CD4-positive, alpha-beta T cell treated with Interleukin-4 for 1 hour (primary cell): ENCODE measurements at places on chromosomes 4 and X.
A peak's percentile ranks its signal among the peaks of the same experiment; 100 is the strongest.

DNA sequence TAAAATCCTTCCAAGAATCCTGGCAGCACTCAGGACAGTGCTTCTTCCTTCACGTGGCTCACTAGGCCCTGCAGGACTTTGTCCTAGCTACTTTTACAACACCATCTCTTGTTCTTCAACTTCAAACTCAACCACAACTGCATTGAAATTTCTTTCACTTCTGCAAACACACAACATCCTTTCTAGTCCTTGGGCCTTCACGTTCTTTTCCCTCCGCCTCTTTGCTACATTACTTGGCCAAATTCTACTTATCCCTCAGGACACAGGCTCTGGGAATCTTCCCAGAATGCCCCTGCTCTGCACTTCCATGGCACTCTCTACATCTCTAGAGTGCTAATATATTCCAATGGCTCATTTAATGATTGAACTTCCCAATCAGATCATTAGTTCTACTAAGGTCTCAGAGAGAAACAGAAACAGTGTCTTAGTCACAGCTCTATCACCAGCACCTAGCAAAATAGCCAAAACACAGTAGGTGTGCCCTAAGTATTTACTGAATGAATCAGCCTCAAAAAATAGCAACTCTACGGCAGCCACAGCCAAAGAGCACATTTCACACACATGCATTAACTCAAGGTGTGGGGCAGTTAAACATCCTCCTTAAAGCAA is 73.3 kb downstream of the MANBA start:
- DNase-seq = no peak

DNA sequence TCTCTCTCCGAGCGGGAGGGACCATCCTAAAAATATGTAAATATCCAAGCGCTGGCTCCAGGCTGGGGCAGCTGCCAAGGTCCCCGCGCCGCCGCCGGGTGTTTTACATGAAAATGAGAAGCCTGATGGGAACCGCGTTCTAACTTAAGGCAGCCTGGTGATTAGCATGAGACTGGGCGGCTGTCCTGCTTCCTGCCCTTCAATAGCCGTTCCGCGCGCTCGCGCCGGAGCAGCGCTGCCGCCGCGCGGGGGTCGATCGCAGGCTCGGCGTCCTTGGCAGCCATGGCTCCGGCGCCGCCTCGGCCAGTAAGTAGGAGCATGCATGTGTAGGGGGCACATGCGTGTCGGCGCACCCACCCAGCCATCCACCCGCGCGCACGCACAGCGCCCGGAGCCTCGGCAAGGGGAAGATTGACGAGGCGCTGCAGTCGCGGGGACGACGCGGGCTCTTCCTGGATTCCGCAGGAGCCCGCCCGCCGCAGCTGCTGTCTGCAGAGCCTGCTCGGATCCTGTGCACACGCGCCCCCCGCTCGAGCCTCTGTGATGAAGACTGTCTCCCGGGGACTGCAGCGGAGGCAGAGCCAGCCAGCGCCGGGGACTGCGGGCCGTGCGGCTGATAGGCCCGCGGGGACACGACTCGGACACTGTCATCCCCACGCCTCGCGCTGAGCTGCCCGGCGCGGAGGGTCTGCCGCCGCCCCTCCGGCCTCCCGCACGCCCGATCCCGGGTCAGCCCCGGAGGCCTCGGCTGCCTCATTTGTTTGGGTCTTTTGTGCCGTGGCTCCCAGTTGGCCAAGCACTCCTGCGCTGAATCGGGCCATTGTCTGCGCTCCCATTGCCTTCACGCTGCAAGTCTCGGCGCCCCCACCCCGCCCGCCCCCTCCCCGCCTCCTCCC is 734 bp downstream of the STOX2 start:
- no peak for DNase-seq

- DNase-seq = no peak
Observed at GRCh38 chr4:36115312-36115711, 129.0 kb downstream of the ARAP2 start.

GRCh38 chrX:20224814-20225487 is 41.8 kb downstream of the RPS6KA3 start:
- DNase-seq = no peak

GRCh38 chr4:5037553-5038551 is 13.4 kb upstream of the STK32B start:
- DNase-seq = peak; percentile 35

GRCh38 chr4:110970642-110971041 is 347.8 kb upstream of the PITX2 start:
- DNase-seq = no peak

GRCh38 chrX:103405009-103405333 is 28.6 kb downstream of the BEX3 start:
- DNase-seq = no peak

DNA sequence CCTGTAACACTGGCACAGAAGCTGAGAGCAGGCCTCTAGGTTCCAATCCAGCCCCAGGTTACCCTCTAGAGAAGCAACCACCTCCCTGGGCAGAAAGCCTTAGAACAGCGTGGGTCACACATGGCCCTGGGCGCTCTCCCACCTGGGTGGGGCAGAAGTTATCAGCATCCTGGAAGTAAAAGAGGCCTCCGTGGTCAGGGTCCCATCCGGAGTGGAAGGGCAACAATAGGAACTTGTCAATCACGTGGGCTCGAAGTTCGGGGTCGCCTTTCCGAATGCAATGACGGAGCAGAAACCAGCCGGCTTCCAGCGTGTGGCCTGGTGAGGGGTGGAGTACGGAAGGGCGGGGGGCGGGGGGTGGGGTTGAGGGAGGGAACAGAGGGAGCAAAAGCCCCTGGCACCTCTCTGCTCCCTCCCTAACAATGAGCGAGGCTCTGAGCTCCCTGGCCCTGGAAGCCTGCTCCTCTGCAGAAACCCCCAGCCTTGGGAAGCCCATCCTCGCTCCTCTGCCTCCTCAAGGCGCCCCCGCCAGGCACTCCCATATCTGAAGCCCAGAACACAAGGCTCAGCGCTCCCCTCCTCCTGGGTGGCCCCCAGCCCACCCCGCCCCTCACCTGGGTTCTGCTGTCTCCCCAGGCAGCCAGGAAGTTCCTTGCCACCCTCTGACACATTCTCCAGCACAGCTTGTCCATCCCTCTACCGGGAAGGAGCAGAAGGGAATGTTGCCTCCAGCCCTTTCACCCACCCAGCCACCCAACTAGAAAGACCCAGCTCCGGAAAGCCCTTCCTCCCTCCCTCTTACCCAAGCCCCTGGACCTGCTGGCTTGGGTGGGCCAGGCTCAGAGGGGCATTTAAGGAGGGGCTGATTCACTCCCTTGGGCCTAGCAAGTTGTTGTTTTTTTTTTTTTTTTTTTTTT is 2.8 kb downstream of the RENBP start:
- DNase-seq = no peak

DNA sequence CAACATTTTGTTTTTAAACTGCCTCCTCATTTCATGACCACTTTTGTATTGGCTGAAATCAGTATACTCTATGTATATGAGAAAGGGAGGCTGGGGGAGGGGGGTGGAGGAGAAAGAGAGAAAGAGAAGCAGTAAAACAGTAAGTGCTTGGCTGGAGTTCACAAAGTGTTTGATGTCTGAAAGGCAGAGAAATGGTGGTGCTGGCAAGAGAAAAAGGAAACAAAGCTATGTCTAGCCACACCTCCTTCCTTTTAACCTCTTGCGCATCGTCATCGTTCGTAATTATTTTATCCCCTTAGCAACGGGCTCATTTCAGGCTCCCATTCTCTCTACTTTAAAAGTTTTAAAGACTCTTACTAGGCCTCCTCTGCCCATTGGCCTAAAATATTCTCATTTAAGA is 25.6 kb downstream of the RPA4 start:
- no peak for DNase-seq

DNA sequence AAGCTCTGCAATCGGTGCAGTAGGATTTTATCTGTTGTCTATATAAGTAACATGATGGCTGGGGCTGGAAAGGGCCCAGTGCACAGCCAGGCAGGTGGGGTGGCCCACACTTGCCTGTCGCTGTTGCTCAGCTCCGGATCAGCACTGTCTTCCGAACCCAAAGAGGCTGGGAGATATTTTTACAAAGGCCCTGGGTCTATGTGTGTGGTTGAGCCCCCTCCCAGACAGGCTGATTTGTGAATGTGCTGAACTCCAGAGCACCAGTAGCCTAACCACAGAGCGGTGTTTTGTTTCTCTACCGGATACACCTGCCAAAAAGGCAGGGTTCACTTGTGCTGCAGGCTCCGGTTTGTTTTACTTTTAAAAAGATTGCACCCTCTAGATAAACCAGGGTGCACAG is 33.5 kb upstream of the CHRNA9 start:
- peak; percentile 87 for DNase-seq

GRCh38 chr4:75726577-75726976 is 2.2 kb downstream of the USO1 start:
- no peak for DNase-seq

GRCh38 chr4:87037671-87038334 is 103.0 kb downstream of the AFF1 start:
- DNase-seq = no peak

- no peak for DNase-seq
Observed at GRCh38 chrX:150080497-150080896, 142.2 kb upstream of the EOLA2 start.
